ENCODE measurements at places on chromosomes 4 and X.
A peak's percentile ranks its signal among the peaks of the same experiment; 100 is the strongest.

DNA sequence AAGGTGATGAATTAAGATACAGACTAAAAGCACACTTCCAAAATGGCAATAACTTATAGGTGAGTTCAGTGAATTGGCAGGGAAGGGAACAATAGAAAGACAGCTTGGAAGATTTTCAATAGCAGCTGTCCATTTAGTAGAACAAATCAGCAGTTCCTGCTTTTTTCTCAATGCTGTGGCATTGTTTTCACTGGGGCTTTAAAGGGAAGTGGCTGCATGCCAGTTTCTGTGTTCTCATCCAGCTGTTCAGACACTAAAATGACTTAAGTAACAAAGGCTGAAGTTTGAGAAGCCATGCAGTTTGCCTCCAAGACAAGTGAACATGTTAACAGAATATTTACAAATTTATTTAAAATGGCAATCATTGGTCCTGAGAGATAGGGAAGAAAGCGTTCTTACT, 291.9 kb downstream of the FAM47A start:
- no peak for DNase-seq

- no peak for DNase-seq
Measured at GRCh38 chrX:30895370-30895769, 6.3 kb upstream of the TAB3 start.

- no peak for DNase-seq
Measured at GRCh38 chr4:8394061-8394519, 46.4 kb downstream of the ACOX3 start.

DNA sequence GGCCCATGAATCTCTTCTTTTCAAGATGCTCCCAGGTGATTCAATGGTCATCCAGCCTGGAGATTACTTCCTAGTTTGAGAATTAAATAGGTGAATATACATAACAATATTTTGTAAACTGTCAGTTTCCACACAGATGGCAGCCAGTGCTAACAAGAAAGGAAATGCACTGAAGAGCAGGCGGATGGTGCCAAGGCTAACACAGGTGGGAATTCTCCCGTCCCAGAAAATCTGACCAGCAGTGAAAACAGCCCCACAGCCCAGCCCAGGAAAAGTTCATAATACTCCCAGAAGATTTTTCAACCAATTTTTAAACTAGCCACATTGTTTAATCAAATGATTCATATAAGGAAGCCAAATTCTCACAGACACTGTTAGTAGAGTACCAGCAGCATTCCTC, 387.2 kb upstream of the GATB start:
- DNase-seq = no peak

GRCh38 chr4:55011761-55012160, 113.6 kb downstream of the KDR start:
- no peak for DNase-seq

DNA sequence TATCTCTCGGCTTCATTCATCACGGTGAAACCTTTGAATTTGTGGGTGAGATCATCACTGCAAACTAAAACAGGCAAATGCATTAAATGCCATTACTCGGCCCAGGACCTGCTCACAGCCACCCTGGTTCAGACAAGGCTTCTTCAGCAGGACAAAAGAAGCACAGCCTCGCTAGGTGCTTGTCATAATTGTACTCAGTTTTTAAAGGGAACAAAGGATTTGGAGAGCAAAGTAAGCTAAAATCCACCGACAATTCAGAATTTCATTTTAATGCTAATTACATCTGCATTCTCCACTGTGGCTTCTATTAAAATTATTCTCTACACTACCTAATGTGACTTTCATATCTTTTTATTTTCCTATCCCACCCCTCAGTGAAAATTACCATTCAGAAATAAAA, 57.0 kb downstream of the PCYT1B start:
- no peak for DNase-seq

DNA sequence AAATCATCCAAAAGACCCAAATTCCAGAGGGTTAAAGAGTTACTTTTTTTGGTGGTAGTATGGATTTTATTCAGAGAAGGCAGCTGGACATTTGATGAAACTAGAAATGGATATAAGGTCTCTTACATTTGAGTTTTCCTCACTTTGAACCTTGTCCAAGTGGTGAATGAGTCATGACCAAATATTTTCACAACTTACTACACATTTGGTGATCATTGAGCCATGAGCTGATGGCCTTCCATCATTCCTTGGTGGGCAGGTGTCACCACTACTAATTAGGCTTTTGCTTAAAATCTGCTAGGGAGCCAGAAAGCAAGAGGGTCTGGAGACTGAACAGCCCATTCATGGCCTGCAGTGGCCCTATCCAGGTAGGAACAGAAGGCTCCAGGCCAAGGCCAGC, 620.2 kb upstream of the INTU start:
- no peak for DNase-seq

DNA sequence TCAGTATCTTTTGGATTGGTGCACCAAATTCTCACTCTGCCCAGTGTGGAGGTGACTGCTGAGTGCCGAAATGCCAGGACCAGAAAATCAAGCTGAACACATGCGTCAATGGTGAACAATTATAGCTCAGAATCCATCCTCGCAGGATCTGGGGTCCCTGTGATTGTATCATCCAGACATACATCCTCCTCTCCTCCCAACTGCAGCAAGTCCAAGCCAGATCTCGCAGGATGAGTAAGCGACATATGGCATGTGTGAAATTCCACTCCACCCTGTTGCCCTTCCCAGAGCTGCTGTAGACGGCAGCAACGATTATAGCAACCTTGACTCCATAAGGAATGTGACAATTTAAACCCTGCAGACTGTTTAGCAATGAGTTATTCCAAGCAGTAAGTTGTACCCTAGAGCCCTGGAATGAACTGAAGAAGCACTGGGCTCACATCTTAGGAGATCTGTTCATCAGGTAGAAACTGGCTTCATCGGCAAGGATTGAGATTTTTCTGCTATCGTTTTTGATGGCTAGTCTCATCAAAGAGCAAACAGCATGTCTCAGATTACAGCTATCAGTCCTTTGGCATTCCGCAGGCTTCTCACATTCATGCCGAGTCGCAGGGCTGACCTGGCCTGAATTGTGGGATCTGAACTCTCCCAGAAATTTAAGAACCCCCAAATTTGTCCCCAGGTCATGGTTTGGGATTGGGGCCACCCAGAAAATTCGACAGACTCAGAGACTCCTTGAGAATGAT, 35.5 kb upstream of the SORBS2 start:
- no peak for DNase-seq

- no peak for DNase-seq
Measured at GRCh38 chrX:151039351-151039750, 56.2 kb downstream of the HMGB3 start.

- DNase-seq = no peak
Measured at GRCh38 chr4:77248805-77249204, 91.8 kb downstream of the CCNG2 start.

GRCh38 chrX:2863646-2864045, 34.9 kb downstream of the GYG2 start:
- DNase-seq = no peak

DNA sequence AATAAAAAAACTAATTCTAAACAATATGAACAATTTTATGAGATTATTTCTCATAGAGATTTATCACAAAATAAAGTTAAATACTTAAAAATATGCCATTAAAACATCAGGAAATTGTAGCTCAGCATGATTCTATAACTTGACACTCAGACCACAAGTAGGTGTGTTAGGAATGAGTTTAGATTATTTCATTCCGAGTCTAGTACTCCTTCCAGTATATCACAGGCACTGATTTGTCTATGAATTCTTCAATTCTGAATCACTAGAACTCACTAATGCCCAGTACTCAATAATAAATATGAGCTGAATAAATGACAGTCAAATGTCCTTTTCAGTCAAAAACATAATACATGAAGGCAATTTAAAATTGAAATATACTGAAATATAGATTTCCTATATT, 22.2 kb downstream of the BOD1L1 start:
- no peak for DNase-seq

GRCh38 chrX:71181558-71181909, 36.9 kb downstream of the NLGN3 start:
- peak; percentile 8 for DNase-seq

GRCh38 chr4:2803624-2804448, 11.0 kb downstream of the SH3BP2 start:
- DNase-seq = no peak

- DNase-seq = no peak
Measured at GRCh38 chr4:120922381-120923206, at the start of gene PRDM5. Gene PRDM5, minus strand, starts transcription at chr4:120922726. Its CDS starts 118 bp downstream, at chr4:120922608.

- DNase-seq = no peak
Measured at GRCh38 chrX:63889001-63889400, 104.0 kb upstream of the ARHGEF9 start.

GRCh38 chr4:3047464-3048286, 26.7 kb downstream of the HTT-AS start:
- peak; percentile 51 for DNase-seq

GRCh38 chrX:42920752-42921151, 142.8 kb upstream of the PPP1R2C start:
- DNase-seq = no peak

DNA sequence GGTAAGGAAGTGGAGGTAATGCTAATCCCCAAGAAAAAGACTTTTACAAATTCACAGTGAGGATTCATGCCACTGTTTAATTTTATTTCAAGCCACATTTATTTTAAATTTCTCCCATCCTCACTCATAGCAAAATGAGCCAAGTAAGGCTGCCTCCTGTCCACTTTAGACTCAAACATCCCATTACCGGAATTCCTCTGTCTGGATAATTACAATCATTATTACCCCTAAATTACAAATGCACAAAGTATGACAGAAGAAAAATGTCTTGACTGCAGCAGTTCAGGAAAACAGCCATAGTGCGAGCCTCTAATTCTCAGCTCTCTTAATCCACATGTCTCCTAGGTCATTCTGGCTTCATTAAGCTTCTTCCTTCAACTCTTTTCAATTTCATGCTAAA, 57.0 kb downstream of the MAPK10 start:
- DNase-seq = no peak

GRCh38 chrX:2507904-2508627, 7.3 kb upstream of the DHRSX start:
- DNase-seq = no peak

DNA sequence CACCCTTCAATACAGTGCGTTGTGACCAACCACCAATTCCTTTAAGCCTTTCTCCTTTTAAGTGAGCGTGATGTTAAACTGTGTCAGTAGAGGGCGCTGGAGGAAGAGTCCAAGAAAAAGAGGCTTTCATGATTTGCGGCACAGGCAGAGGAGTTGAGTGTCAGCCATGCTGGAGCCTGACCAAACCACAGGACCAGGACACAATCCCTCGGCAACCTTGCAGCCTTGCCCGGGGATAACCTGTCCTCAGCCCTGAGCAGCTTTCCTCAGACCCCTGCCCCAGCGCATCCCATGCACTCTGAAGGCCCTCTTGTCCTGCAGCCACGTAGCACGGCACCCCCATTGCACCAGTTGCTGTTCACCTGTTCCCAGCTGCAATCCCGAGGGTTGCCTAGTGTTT, 53.5 kb upstream of the SMIM31 start:
- no peak for DNase-seq

DNA sequence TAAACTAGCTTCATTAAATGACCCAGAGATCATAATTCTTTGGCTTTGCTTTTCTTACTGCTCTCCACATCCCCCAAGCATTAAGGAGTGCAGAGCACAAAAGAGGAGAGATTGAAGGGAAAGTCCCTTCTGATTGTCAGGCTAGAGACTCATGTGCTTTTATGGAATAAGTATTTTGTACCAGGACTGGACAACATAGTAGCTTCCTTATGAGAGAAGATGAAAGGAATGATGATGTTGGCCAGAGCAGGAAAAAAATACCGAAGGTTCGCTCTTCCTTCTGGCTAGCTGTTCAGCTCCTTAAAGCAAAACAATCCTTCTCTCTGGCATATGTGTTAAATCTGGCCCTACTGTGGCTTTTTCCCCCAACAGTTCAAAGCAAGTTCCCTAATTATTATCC, 53.1 kb downstream of the HOPX start:
- no peak for DNase-seq

DNA sequence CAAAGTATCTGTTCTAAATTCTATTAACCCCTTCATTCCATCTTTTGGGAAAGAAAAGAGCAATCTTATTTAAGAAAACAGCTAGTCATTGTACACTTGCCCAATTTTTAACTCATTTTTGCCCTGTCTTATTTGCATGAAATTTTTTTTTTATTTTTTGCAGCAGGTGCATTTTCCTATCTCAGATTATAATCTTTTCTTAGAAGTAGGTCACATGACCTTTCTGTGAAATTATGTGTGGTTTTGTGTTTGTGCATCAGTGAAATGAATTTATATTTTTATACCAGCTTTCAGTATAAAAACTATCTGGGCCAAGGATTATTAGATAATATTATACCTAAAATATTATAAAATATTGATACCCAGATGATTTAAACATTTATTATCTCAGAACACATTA, 145.6 kb downstream of the INPP4B start:
- DNase-seq = no peak

- no peak for DNase-seq
Measured at GRCh38 chrX:108420481-108420880, 17.7 kb downstream of the COL4A6 start.

DNA sequence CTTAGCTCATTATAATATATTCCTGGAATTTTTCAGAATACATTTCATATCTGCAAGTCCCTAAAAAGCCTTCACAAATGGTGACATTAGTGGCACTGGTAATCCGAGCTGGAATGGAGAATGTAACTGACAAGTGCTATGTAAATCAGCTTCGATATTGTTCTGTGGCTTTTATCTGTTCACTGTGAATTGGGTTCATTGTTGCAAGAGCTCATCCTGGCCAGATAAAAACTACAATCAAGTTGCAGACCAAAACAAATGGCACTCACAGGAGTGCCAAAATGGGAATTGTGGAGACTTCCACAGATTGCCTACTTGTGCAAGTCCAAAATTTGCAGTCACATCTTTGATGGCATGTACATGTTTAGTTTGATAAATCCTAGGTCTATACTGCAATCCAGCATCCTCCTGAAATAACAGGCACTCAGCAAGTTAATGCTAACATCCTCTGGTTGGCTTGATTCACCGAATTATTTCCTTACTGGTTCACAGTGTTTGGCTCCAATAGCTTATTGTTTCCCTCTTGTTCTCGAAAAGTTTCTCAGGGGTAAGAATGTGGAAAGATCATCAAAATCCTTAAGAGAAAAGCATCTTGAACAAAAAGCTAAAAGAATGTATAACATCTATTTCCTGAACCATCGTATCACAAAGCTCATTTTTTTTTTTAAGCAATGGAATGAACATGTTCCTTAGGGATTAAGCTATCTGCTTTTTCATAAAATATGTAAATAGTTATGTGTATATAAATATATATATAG, 904.9 kb downstream of the CENPC start:
- no peak for DNase-seq

- no peak for DNase-seq
Measured at GRCh38 chrX:10310511-10310910, 153.7 kb downstream of the CLCN4 start.

- no peak for DNase-seq
Measured at GRCh38 chrX:54484666-54485065, 11.4 kb downstream of the FGD1 start.
